ENCODE measurements at places on chromosomes 6 and 20.

DNA sequence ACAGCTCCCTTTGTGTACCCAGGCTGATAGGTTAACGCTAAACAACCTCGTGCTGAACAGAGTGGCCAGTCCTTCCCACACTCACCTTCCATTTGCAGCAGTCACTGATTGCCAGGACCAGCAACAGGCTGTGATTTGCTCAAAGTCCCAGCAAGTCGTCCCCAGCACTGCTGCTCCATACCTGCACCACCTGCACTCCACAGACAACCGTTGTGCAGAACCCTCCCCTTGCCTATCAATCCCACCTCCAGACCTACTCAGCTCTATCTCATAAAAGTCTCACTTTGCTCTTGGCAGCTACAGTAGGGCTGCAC, 43.1 kb upstream of the SCML4 start:
- DNase-seq = no peak

GRCh38 chr6:157406661-157407060, 25.7 kb downstream of the ZDHHC14 start:
- no peak for DNase-seq

GRCh38 chr6:160766657-160766988, 64.6 kb downstream of the PLG start:
- no peak for DNase-seq

DNA sequence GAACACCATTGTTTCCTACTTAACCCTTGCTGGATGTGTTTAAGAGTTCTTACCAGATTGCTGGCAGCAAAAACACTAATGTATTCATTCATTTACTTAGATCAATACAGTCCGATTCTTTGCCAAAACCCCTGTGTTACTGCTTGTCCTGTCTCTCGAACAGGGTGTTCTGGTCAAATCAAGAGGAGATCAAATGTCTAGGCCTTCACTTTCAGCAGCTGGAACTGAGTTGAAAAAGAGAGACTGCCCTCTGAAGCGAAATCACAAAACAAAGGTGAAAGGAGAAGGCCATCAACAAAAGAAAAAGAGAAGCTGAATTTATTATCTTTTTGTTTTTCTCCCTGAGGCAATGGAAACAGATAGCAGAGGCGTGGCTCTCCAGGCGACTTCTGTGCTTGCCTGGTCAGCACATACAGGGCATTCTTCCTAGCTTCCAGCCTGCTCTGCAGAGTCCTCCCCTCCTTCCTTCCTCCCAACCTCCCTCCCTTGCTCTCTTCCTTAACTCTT, 44.1 kb upstream of the GCM1 start:
- peak; percentile 42 for DNase-seq

- DNase-seq = no peak
Measured at GRCh38 chr6:17278289-17279063, 2.7 kb upstream of the RBM24 start.

DNA sequence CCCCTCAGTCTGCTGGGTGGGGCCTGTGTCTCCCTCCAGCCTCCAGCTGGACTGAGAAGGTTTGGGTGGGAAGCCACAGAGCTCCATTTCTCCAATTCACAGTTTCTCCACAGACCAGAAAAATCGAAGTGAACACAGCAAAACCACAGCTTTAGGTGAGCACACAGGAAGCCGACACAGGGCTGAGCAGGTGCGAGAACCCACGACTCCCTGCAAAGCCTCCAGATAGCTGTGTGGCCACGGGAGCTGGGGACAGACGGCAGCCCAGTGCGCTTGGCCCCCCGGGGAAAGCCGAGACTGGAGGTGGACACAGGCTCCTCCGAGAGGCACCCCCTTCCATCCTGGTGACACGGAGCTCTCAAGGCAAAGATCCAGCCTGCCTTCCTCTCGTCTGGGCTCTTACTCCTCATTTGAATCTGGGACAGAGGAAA, 29.0 kb upstream of the MPC1 start:
- no peak for DNase-seq

GRCh38 chr6:118383924-118384323, 164.2 kb upstream of the PLN start:
- no peak for DNase-seq

DNA sequence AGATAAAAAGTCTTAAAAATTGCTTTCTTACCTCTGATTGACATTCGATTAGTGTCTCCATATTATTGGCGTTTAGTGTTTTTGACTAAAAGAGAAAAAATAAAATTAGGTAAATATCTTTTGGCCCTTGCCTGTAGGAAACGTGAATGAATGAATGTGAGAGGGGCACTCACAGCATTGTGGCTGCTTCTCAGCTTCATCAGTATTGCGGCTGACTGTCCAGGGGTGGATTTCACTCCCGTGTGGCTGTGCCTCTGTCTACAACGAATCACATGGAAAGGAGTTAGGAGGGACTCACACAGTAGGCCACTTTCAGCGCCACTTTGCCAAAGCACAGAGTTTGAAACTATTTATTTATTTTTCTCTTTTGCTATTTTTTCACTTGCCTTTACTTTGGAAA, 844 bp downstream of the TAGAP start:
- no peak for DNase-seq

DNA sequence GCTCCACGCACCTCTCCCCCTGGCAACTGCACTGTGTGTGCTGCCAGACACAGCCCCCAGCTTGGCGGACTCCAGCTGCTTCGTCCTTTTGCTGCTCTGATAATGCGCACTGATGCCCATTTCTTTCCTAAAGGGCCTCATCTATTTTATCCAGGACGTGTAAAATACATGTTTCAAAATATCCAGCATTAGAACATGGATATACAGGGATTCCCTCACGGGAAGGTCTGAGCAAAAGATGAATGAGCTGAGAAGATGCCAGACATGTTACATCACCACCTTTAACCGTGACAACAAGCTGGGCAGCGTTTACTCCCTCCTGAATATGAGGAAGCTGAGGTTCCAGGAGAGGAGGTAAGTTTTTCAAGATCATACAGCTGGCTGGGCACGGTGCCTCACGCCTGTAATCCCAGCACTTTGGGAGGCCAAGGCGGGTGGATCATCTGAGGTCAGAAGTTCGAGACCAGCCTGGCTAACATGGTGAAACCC, 32.8 kb downstream of the TNXB start:
- no peak for DNase-seq

GRCh38 chr20:8344106-8344505, 212.0 kb downstream of the PLCB1 start:
- no peak for DNase-seq

DNA sequence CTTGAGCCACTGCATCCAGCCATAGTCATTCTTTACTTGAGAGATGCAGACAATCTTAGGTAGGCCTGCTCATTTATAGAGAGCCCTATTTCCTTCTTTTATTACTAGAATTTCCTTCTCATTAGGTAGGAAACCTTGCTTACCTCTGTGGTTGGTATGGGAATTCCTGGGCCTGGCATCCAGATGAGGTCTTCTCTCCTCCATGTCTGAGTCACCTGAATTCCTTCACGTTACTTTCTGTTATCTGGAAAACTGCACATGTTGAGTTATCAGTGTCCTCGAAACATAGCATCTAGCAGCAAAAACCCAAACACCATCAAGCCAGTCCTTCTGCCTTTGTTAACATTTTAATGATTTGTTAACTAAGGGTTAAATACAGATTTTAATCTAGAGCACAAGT, 2.2 kb downstream of the ZNFX1 start:
- no peak for DNase-seq

- DNase-seq = no peak
Measured at GRCh38 chr20:62585461-62585970, 56.8 kb upstream of the SLCO4A1 start.

DNA sequence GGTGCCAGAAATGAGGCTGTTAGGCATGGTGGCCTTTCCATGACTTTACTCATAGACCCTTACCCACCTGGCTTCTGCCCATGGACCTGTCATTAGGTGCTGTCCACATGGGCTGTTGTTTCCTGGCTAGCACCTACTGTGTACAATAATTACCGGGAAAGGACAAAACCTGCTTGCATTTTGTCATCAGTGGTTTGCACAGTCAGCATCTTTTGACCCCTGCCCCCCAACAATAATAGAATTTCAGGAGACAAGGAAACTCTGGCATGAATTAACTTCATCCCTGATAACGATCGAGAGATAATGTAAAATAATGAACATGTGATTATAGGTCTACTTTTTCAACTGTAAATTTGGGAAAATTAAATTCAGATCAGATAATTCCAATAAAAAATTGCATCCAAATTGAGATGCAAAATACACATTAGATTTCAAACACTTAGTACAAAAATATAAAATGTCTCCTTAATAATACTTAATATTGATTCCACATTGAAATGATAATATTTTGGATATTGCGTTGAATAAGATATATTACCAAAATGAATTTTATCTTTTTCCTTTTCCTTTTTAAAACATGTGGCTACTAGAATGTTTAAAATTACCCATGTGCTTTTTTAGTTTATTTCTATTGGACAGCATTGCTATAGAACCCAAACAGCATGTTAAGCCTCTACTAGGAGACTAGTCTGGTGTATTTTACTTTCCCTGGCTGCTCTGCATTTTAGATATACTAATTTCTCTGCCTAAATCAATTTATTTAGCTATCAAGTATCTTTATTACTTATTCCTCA, 12.4 kb downstream of the ANKRD66 start:
- DNase-seq = no peak

DNA sequence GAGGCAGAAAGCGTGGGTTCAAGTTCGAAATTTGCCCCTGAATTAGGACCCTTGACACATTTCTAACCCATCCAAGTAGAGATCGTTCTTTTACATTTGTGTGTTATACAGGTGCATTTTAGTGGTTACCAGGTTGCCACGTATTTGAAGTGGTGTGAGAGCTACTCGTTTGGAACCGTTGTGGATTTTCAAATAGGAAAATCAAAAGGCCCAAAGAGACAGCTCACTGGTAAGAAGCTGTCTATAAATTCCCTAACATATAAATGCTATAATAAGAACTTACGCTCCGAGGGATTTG, 1.6 kb upstream of the REV3L start:
- peak; percentile 64 for DNase-seq

GRCh38 chr20:51187261-51187660, 164.4 kb upstream of the KCNG1 start:
- no peak for DNase-seq

- no peak for DNase-seq
Measured at GRCh38 chr6:38192487-38192886, 373.0 kb downstream of the ZFAND3 start.

- peak; percentile 61 for DNase-seq
Measured at GRCh38 chr20:50120935-50121693, 8.2 kb upstream of the UBE2V1 start.

DNA sequence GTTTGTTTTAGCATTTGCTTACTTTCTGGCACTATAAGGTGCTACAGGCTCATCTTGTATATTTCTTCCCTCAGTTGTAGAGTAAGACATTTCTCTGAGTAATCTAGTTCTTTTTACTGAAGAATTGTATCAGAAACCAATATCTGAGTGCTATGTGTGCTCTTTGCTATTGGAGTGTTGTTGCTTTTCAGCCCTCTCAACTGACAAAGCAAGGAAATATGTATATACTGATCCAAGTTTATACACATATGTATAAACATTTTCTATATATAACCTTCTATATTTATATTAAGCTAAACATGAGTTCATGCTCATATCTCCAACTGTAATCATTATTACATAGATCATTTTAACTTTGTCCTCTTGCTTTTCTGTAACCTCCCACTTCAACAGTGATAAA, 405.7 kb downstream of the RFPL4B start:
- no peak for DNase-seq

DNA sequence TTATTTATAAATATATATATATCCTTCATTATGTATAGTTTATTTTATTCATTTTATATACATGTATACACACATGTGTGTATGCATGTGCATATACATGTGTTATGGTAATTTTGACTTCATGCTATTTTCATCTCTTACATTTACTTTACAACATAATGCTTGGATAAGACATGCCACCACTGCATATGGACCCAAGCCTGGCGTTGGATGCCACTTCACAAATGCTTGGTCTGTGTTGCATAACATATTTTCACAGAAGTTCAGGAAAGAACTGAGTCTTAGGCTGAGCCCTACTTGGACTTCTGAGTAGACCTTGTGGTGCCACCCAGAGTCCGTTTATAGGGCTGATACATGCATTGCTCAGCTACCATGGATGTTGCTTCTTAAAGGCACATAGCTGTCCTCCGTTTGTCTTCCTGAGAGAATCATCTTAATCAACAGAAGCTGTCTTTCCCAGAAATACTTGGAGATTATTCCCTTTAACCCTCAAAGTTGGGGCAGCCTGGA, 337.8 kb downstream of the BTBD3 start:
- DNase-seq = no peak

- no peak for DNase-seq
Measured at GRCh38 chr6:55320696-55321086, 6.6 kb upstream of the GFRAL start.

- DNase-seq = no peak
Measured at GRCh38 chr20:24297993-24298392, 171.4 kb upstream of the SYNDIG1 start.

- peak; percentile 95 for DNase-seq
Measured at GRCh38 chr6:169953686-169954085, 202.3 kb downstream of the ERMARD start.

GRCh38 chr6:92404281-92404680, 1015.1 kb downstream of the EPHA7 start:
- no peak for DNase-seq

DNA sequence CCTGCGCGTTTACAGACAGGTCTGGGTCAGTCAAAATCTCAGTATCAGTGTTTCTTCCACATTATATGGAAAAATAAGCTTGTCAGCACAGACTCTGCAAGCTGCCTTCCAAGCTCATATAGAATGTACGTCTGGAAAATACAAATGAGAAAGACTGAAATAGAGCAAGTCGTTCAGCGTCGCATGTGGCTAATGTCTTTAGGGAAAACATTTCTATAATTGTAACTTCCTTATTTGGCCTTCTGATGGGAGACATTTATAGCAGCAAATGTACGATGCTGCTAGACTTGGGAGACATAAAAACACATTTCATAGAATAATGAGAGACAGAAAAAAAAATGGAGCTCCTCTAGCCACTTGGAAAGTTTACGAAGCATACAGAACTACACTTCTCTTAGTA, 122.2 kb downstream of the KIF16B start:
- no peak for DNase-seq

- no peak for DNase-seq
Measured at GRCh38 chr20:3767110-3767426, 485 bp downstream of the ADISSP start.

GRCh38 chr6:113306552-113307145, 550.5 kb upstream of the MARCKS start:
- DNase-seq = peak; percentile 6

DNA sequence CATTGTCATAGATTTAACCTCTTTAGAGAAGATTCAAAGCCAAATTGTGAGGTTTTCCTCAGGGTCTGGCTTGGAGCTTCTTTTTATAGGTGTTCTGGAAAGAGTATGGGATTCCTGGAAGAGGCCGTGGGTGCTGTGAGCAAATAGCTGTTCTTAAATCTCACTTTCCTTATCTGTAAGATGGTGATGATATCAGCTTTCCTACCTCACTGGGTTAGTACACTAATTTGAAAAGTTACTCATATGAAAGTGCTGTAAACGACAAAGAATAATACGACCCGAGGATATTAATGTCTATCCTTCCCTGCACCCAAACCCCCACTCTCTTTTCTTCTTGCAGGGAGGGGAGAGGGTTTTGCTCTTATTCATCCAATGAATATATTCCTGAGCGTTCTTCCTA, 116.9 kb upstream of the ENPP5 start:
- DNase-seq = no peak
